GM23248 (cell line): ENCODE measurements at places on chromosomes 7 and 10.
A peak's percentile ranks its signal among the peaks of the same experiment; 100 is the strongest.

GRCh38 chr10:23046027-23046426, 49.4 kb upstream of the MSRB2 start:
- DNase-seq: no peak

GRCh38 chr7:158469396-158470051, 118.1 kb downstream of the PTPRN2 start:
- no peak for DNase-seq

GRCh38 chr10:79595510-79595909, 15.2 kb upstream of the SFTPA1 start:
- no peak for DNase-seq

DNA sequence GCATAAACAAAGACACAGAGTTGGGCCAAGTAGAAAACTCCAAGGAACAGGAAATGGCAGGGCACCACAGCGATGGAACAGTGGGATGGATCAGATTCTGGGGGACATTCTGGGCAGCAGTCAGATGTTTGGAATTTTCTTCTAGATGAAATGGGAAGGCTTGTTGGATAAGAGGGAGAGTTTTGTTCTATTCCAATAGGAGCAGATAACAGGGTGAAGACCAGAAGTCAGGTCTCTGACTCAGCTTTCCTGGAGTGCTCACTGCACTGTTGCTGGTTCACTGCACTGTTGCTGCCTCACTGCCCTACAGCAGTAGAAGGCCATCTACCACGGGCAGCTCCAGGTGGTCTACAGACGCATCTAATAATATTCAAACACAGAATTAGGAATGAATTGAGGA, 135.6 kb downstream of the ATE1 start:
- DNase-seq: peak; percentile 23

- no peak for DNase-seq
These were observed 619.8 kb downstream of the LRMDA start for GRCh38 chr10:76051007-76051936.

GRCh38 chr10:103630156-103630555, 136.7 kb downstream of the NEURL1 start:
- DNase-seq: no peak

- DNase-seq: no peak
These were observed 19.8 kb downstream of the ZNF107 start for GRCh38 chr7:64685741-64686140.

GRCh38 chr10:74036474-74036873, 38.6 kb downstream of the VCL start:
- no peak for DNase-seq

GRCh38 chr7:137331378-137331777, 12.2 kb downstream of the PTN start:
- DNase-seq: peak; percentile 23

- DNase-seq: no peak
These were observed 671.1 kb upstream of the CELF2 start for GRCh38 chr10:10346390-10347150.

- peak; percentile 47 for DNase-seq
These were observed 25.9 kb downstream of the SFXN4 start for GRCh38 chr10:119139464-119140067.

- no peak for DNase-seq
These were observed 21.3 kb upstream of the NUB1 start for GRCh38 chr7:151320263-151320845.

- no peak for DNase-seq
These were observed 1.3 kb downstream of the FAS start for GRCh38 chr10:88991899-88992320.

DNA sequence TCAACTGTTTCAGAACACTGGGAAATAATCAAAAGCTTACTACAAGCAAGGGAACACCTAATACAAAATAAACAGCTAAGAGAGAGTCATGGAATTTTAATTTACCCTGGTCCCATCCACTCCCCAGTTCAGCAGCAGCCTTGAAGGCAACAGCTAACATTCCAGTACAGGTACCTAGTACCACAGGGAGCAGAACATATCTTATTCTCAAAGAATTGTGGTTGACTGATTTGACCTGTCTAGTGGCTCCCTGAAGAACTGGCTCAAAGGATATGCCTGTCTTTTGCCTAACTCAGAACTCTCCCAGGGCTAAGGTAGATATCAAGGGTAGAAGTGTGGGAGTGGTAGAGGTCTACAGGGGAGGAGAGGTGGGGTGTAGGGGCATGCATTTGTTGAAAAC, 32.3 kb downstream of the SMURF1 start:
- no peak for DNase-seq

DNA sequence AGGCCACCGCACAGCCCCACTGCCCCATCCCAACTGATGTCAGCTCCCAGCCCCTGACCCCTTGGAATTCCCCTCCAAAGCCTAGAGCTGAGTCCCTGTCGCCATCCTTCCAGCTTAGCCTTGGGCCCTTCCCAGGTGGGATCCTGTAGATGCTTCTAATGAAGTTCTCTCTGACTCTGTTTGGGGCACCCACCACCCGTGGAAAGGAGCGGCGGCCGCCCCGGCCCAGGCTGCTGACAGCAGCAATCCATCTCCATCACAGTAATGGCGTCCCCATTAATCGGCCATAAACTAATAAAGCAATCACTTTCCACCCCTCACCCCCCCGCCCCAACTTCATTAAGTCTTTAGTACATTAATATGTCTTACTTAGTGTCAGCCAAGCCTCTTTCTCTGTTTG, 25.6 kb downstream of the KAZALD1 start:
- no peak for DNase-seq

GRCh38 chr7:45236666-45237065, 79.1 kb downstream of the RAMP3 start:
- peak; percentile 63 for DNase-seq

GRCh38 chr10:83522881-83523386, 616.4 kb upstream of the GHITM start:
- no peak for DNase-seq

GRCh38 chr7:9201928-9202327, 768.5 kb downstream of the NXPH1 start:
- DNase-seq: no peak

DNA sequence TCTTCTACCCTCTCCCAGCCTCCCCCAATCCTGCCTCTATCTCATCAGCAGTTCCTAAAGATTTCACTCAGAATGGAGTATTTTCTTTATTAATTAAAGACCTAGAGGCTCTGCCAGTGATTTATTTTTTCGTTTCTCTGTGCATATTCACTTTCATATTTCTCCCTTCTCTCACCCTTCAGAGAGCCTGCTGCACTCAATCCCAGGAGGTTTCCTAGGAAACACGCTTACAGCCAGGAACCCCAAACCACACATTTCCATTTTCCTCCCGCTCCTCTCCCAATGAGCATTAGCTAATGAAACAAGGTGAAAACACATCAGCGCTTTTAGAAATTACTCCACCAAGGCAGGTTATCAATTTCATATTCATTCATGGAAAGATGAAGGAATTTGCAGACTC, 180.2 kb downstream of the FRMD4A start:
- no peak for DNase-seq

- DNase-seq: no peak
These were observed 127.1 kb downstream of the NXPH1 start for GRCh38 chr7:8560501-8560900.

GRCh38 chr7:80480566-80480965, 31.3 kb downstream of the GNAT3 start:
- DNase-seq: no peak

DNA sequence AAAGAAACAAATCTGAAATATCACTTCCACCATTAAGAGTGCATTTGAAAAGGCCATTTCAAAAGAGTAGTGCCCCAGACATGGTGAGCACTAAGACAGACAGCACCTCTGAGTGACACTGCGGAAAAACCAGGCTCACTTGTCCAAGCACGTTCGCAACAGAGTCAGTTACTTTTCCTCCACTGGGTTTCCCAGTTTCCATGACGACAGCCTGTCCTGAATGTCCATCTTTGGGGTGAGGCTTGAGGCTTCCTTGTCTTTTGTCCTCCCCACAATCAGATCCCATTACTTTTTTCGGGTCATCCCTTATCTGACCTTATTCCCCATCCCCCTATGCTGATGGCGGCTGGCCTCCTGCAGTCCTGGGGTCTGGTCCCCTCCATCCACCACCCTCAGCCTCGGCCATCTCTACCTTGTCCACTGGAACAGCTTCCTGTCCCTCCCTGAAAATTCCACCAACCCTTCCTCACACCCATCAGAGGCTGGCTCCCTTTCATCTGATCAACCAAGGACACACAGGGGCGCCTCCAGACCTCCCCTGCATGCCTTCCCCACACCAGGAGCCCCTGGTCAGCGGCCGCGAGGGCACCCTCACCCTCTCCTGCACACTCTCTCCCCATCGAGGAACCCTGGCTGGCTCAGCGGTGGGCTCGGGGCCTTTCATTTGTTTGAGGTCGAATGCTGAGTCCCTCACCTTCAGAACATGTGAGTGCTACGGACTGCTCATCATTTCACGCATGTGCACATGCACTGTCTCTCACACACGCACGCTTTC, 363.6 kb downstream of the DNAJB6 start:
- no peak for DNase-seq

- no peak for DNase-seq
These were observed 6.0 kb downstream of the ADCK2 start for GRCh38 chr7:140678816-140679130.
